NCI-H1417 treated with DMSO at 0.1 percent for 48 hours (cell line): ENCODE measurements at places on chromosomes 12 and 14.

- no peak for DNase-seq
Measured at GRCh38 chr12:52351196-52352059, 15.9 kb downstream of the KRT85 start.

DNA sequence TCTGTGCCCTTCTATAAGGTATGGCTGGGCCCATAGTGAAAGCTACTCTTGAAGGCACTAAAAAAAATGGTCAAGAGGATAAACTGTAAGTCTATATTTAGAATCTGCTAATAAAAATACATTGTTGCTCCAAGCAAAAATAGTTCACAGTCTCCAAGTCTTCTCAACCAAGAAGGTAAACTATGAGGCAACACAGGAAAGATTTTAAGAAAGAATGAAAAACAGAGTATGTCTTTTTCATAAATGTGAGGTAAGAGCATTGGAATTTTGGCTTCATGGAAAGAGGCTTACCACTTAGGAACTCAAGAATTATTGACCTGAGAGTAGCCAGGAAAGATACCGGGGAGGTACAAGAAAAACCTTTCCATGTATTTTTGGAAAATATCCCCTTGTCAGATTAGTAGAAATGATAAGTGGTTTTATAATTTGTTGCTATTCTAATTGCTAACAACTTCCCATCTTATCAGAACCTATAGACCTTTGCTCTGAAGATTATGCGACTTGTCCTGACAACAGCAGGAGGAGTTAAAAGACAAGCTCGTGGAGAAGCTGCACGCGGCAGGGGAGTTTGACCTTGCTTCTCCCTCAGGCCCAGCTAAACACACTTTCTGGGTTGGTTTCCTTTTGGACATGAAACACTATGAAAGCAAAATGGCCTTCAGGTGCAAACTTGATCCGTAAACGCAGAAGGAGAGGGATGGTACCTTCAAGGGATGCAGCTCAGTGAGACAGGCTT lies 238.1 kb downstream of the FOXN3 start:
- DNase-seq: no peak

DNA sequence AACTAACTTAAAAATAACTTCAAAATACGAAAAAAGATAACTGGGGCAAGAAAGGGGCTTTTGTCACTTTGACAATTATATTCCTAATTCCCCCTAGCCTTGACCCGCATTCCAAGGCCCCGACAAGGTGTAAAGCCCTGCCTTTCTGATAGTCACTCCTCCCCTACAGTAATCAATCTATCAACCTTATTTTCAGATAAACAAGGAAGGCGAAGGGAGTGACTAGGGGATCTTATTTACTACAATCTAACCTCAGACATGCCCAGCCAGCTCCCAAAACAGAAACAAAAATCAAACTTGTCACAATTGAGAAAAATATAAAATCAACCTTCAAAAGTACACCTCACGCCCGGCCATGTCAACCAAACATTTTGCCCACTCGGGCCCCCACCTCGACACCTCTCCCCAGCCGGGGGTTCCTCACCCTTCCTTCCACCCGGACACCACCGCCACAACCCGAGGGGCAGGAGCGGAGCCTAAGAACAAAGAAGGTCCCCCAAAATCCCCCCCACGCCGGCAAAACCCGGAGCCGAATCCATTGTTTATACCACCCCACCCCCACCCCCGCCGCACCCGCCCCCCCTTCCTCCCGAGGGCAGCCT lies 562 bp downstream of the ZFYVE1 start:
- DNase-seq: no peak

DNA sequence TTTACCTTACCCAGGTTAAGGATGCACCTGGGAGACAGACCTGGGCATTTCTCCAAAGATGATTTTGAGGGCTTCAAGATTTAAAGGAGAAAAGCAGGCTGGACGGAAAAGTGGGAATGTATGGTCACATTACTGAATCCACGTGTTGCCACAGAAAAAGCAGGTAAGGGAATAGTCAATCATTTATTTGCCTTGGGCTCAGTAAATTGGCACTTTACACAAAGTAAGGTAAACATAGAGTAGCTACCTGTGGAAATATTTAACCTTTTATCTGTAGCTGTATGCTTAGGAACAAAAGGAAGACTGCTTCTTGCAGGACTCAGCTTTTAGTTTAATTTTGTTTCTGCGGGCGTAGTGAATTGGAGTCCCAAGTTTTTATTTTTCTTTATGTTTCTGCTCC lies 153.3 kb downstream of the SLCO1B3 start:
- no peak for DNase-seq

DNA sequence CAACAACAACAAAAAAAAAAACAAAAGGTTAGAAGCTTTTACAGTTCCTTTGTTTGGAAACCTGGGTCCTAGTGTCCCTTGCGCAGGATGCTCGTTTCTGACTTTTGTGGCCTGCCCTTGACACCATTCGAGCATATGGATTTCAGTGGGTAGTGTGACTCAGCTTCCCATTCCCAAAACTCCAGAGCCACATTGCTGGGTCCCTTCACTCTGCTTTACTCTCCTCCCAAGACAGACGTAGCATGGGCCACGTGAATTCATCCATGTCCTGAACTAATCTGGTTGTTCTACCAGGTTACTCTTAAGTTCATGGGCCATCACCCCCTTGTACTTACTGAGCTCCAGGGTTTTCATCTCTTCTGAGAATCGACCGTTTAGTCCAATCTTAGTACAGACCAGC lies 68.0 kb upstream of the MAX start:
- DNase-seq: no peak

DNA sequence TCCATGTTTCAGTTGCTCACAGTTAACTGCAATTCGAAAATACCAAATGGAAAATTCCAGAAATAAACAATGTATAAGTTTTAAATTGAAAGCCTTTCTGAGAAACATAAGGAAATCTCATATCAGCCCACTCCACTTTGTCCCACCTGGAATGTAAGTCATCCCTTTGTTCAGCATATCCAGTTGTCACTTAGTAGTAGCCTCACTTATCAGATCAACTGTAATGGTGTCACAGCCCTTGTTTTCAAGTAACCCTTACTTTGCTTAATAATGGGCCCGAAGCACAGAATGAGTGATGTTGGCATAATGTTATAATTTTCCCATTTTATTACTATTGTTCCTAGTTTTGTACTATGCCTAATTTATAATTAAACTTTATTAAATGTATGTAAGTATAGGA lies 646.8 kb downstream of the C12orf50 start:
- DNase-seq: no peak

DNA sequence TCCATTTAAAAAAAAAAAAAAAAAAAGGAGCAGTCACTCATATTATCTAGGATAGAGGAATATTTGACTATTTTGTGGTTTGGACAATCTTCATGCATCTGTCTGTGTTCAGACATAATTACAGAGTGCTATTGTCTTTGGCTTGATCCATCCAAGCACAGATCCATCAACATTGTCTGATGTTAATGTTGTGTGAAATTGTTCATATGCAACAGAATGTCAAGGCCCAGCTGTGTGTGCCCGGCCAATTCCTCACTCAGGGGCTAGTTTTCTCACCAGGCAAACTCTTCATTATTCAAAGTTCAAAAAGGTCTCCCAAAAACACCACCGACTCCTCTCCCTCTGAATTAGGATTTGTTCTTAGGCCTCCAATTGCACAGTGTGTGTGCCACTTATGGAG lies 324.9 kb upstream of the TMTC1 start:
- no peak for DNase-seq

DNA sequence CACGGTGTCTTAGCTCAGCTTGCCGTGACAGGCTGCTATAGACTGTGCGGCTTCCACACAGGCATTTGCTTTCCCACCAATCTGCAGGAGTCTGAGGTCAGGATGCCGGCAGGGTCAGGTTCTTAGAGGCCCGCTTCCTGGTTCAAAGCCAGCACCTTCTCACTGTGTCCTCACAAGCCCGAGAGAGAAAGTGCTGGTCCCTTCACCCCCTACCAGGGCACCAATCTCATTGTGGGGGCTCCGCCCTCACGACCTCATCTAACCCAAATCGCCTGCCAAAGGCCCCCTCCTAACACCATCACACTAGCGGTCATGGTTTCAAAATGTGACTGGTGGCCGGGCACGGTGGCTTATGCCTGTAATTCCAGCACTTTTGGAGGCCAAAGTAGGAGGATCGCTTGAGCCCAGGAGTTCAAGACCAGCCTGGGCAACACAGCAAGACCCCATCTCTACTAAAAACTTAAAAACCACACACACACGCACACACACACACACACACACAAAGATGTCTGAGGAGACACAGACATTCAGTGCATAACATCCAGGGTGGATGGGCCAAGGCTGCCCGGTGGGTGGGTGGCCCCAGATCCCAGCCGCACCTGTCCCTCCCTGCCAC lies 26.8 kb downstream of the MMP17 start:
- no peak for DNase-seq

DNA sequence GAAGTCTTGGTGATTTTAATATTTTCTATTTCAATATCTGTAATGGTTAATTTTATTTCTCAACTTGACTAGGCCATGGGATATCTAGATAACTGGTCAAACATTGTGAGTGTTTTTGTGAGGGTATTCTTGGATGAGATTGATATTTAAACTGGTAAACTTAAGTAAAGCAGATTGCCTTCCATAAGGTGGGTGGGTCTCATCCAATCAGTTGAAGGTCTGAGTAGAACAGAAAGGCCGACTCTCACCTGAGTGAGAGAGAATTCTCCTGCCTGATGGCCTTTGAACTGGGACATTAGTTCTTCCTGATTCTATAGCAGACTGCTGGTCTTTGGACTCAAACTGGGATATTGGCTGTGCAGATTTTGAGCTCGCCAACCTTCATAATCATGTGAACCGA lies 36.3 kb downstream of the OTOGL start:
- DNase-seq: no peak

GRCh38 chr14:36773558-36773957 lies 111.9 kb downstream of the PAX9 start:
- no peak for DNase-seq

GRCh38 chr12:119634743-119635142 lies 33.2 kb upstream of the PRKAB1 start:
- no peak for DNase-seq

DNA sequence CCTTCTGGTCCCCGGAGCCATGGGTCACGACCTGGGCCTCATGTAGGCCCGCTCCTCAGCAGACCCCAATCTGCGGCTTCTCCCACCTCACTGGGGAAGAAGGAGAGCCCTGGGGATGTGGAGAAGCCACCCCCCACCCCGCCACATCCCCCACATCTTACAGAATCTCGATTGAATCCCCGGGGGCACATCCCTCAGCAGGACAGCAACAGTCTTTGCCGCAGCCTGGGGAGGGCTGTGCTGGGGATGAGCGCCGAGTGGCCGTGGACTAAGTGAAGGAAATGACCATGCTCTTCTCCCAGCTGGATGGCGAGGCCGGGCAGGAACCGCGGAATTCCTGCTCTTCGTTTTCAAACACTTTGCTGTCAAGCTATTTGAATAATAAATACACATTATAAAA lies 169.0 kb upstream of the RTL1 start:
- no peak for DNase-seq

DNA sequence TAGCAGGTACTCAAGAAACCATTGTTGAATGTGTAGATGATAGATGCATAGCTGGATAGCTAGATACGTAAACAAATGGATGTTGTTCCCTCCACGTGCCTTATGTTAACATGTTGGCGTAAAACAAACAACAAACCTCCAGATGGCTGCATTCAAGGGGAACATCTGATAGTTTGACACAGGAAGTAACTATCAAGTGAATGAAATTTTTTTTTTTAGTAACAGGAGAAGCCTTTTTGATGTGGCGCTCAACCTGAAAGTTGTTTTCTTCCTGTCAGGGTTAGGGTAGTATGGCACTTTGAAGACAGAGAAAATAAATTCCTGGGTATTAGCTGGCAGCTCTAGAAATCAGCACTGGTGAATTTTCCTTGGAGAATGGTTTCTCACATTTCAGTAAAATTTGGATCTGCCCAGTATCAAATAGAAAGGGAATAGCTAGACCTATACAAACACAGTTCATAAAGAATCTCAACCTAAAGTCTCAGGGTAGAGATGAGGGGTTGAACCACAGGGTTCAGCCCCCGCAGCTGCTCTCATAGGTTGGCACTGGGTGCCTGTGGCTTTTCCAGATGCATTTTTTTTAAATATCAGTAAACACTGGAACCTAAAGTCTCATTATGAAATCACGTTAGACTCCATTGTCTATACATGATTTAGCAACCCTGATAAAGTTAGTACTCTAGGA lies 18.8 kb upstream of the RAP1B start:
- DNase-seq: no peak

DNA sequence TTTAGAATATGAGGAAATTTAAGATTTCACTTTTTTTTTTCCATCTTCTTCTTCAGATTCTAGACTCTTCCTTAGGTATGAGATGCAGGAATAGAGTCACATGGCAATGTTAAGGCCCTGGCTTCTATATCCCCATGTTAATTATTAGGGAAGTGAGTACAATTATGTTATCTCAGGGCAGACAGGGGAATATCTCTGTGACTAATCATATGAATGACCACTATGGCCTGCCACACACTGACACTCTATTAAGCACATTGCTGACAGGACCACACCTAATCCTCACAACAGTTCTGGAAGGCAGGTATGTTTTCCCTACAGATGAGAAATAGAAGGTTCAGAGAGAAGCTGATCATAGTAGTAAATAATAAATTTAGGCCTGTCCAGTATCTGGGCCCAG lies 69.4 kb upstream of the PTPRQ start:
- DNase-seq: no peak

DNA sequence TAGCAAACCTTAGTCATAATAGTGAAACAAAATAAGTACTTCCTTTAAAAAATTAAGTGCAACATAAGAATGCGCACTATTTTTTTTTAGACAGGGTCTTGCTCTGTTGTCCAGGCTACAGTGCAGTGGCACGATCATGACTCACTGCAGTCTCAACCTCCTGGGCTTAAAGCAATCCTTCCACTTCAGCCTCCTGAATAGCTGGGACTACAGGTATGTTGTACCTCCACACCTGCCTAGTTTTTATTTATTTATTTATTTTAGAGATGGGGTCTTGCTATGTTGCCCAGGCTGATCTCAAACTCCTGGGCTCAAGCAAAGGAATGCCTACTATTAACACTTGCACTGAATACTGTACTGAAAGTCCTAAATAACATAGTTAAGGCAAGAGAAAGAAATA lies 93.8 kb downstream of the NUMB start:
- DNase-seq: no peak
